ENCODE measurements at places on chromosomes 1 and 21. TPM values are rescaled to one million over a fixed set of nuclear protein-coding genes. Genes with fewer than 3 reads are reported as not detected.

DNA sequence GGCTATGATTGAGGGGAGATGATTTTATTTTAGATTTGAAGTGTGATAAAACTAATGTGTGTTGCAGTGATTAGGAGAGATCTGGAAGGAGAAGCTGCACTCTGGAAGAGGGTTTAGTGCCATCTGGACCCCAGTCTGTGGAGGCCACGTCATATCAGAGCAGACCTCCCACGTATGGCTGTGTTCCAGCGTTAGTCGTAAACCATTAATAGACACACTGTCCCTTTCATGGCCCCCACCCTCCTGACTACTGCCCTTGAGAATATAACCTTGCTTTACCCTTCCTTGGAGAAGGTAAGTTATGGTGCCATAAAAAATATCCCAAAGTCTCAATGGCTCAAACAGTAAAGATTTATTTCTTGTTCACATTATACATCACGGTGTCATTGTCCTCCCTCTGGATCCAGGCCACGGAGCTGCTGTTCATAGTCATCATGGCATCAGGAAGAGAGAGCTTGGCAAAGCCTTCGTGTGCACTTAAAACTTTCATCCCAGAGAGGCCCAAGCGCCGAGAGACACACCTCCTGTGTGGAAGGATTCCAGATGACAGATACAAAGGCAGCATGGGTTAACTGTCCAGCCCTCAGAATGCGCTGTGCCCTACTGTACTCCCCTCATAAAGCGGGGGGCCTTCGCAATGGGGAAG lies 33.2 kb downstream of the RHOU start:
- DNase-seq, result no peak

GRCh38 chr21:16912075-16912474 lies 600.8 kb upstream of the CXADR start:
- DNase-seq, result no peak

DNA sequence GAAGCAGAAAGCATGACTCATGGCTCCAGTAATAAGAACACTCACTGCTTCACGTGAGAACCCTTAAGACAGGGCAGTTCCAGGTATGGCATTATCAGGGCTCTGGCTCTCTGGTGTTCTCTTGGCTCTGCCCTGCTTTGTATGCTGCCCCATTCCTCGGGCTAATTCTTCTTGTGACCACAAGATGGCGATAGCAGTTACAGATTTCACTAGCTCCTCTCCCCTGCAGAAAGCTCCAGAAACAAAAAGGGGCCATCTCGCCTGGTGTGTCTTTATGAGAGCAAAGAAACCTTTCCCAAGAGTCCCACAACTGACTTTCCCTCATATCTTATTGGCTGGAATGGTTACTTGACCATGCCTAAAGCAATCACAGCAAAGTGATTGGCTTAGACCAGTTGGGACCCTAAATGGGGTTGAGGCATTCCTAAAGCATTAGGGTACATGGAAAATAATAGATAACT lies 60.1 kb downstream of the F3 start:
- DNase-seq, result peak; percentile 50

GRCh38 chr1:118978914-118979701 lies 9.0 kb downstream of the TBX15 start:
- no peak for DNase-seq

Gene LZIC
- 9.4 TPM for total RNA-seq
